HCEC 1CT (cell line): ENCODE measurements at places on chromosomes 16 and 17.

DNA sequence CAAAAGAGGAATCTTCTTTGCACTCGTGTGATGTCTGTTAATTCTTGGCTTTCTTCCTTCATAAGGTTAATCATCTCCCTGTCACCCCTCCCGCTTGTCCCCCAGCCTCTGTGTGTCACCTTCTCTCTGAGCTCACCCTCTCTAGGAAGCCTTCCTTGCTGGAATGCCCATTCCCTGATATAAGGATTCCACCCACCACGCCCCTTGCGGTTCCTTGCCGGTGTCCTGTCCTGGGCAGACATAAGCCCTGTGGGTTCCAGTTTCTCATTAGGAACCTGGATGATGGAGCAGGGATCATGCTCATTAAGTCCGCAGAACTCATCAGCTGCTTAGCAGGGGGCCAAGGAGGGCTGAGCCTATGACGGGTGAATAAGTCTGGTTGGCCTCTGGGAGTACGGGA, 559.3 kb downstream of the MAF start:
- DNase-seq = no peak

DNA sequence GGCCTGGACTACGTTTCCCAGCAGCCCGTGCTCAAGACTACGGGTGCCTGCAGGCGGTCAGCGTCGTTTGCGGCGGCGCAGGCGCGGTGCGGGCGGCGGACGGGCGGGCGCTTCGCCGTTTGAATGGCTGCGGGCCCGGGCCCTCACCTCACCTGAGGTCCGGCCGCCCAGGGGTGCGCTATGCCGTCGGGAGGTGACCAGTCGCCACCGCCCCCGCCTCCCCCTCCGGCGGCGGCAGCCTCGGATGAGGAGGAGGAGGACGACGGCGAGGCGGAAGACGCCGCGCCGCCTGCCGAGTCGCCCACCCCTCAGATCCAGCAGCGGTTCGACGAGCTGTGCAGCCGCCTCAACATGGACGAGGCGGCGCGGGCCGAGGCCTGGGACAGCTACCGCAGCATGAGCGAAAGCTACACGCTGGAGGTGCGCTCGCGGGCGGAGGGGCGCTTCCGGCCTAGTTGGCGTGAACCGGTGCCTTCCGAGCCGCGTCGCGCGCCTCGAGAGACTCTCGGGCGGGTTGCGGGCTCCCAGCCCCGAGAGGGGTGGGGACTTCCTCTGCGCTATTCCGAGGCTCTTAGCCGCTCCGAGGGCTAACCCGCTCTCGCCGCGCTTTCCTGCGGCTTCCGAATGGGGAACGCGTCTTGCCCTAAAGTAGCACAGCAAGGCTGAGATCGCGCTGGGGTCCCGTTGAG, at the start of gene RBL2:
Gene RBL2, plus strand, starts transcription at position 95 of the 689 bp plus-strand sequence. Its CDS starts 86 bp downstream, at position 181.
- DNase-seq = peak; percentile 81

GRCh38 chr16:7268182-7268581, 64.5 kb upstream of the RBFOX1 start:
- DNase-seq = no peak

DNA sequence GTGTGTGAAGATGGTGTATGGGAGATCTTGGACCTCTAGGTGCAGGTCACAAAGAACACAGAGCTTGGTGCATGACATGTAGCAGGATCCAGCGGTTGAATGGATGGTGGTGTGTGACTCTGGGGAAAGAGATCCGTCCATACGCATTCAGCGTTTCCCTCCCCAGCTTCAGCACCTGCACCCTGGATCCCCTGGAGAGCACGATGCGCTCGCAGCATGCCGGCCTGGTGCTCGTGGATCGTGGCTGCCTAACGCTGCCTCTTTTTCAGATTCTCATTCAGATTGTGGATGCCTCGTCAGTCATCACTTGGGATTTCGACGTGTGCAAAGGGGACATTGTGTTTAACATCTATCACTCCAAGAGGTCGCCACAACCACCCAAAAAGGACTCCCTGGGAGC, 70.9 kb downstream of the SEC14L1 start:
- no peak for DNase-seq

- peak; percentile 23 for DNase-seq
Observed at GRCh38 chr17:55420776-55421178, 858 bp downstream of the MMD start.

DNA sequence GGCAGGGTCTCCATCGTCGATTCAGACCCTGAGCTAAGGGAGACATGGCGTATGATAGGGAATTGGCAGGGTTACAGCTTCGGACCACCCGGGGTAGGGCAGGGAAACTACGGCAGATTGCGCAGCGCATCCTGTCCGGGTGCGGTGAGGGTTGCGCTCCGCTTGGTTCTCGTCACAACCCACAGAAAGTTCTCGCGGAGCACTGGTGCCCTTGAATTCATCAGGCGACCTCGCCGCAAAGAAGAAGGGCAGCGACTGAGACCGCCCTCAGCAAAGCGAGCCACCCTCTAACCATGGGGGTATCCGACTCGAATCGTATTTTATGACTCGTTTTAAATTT, 1.2 kb downstream of the HS3ST3B1 start:
- DNase-seq = peak; percentile 64

GRCh38 chr17:80724775-80725266, 180.2 kb downstream of the RPTOR start:
- DNase-seq = peak; percentile 79

- DNase-seq = no peak
Observed at GRCh38 chr16:67539271-67539670, 10.6 kb downstream of the RIPOR1 start.

DNA sequence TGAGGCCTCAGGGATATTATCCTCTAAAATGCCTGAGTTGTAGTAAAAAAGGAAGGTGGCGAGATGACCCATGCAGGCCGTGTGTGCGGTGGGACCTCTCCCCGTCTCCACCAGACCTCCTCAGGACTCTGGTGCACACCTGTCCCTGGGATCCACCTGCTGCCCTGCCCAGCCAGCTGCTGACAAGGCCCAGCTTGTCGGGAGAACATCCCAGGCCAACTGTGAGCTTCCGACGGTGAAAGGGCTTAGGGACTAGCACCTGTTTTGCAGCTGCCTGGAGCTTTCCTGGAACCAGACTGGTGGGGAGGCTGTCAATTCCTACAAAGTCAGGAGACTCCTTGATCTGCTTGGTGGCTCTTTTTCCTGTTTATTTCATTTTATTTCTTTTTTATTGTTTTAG, 11.6 kb downstream of the IL34 start:
- no peak for DNase-seq

GRCh38 chr16:31785126-31785525, 88.5 kb upstream of the ZNF267 start:
- no peak for DNase-seq

- no peak for DNase-seq
Observed at GRCh38 chr17:46719891-46720290, 98.6 kb downstream of the WNT3 start.

DNA sequence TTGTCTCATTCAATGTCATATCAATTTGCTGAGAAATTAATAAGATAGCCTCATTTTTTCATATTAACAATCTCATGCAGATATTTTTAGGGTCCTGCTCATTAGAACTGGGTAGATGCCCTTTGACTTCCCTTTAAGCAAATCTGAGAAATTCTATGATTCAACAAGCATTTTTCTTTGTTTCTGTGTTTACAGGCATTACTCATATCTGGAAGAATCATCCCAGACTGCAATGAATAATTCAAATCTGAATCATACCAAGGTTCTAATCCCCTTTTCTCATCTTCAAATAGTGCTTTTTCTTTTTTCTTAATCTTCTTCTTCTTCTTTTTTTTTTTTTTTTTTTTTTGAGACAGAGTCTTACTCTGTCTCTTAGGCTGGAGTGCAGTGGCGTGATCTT, 69.2 kb upstream of the KIFC3 start:
- DNase-seq = peak; percentile 86
